Foreskin keratinocyte (primary cell): ENCODE measurements at places on chromosomes 2 and 18. TPM values are rescaled to one million over a fixed set of nuclear protein-coding genes. Genes with fewer than 3 reads are reported as not detected.

The NDUFV2 gene
- total RNA-seq, result 141 and 158 TPM in 2 replicates

The MARCHF4 gene
- total RNA-seq, result 13.2 and 16.7 TPM in 2 replicates

GRCh38 chr2:181995289-181995688 is 9.6 kb downstream of the PPP1R1C start:
- no peak for DNase-seq

DNA sequence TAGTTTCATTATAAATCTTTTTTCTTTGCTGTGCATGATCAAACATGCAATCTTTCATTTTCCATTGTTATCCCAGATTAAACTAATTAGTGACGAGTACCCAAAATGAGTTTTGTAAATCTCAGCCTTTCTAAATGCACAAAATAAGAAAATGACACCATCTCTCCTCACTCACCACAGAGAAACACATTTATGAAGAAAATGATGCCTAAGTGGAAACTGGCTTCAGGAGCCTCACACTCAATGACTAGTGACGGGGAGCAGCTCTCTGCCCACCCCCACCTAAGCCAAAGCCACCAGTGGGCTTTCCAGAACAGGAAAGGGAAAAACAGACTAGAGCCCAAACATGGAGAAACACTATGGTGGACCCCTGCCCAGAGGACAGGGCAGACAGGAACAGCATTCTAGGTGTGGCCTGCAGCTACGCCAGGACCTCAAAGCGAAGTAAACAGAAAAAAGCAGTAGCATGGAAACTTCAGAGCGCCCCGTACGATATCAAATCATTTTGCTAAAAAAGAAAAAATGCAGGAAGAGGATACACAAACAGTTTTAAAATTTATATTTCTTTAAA is 113.5 kb downstream of the RBMS1 start:
- no peak for DNase-seq

DNA sequence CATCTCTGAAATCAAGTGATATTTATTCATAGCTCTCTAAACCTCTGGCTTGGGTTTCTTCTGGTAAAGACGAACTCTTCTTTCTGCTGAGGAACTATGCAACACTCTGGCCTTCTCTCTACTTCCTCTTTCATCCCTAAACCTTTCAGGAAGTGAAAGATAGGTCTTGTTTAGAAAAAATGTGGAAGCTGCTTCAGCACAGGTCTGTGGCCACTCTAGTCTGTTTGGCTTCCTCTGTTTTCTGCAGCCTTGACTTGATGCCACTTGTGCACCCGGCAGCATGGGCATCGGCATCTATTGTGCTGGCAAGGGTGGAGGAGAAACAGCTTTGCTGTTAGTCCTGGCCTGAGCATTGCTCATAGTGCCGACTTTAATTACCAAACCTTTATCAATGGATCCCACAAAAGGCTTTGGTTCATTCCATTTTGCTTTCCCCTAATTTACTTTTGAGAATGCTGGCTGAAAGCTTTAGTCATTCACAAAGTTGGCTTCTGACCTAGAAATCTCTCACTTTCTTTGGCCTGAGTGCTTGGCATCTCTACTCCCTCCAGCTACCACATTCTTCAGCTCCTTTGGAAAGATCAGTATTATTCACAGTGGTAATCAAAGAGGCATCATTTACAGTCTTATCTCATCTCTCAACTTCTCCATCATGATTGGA is 32.0 kb upstream of the GPR39 start:
- DNase-seq, result no peak

DNA sequence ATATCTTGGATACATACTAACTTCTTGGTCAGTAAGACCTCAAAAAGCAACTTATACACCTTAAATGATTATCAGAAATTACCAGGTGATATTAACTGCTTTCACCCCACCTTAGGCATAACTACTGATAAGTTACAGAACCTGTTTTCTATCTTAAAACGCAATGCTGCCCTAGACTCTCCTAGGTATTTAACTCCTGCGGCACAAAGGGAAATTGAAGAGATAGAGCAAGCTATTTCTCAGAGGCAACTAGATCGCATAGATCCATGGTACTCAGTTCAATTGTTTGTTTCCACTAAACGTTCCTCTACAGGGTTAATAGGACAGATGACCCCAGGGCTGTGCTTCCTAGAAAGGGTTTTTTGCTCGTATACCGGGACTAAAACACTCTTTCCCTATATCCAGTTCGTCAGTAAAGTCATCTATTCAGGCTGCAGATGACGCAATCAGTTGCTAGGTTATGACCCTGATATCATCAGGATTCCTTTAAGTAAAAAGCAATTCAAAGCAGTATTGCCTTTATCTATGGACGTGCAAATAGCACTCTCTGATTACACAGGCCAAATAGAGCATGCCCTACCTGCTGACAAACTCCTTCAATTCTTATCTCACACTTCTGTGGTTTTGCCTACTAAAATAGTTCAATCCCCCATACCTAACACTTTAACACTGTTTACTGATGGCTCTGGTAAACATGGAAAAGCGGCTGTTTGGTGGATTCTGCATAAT is 62.3 kb upstream of the MYO3B start:
- DNase-seq, result no peak

DNA sequence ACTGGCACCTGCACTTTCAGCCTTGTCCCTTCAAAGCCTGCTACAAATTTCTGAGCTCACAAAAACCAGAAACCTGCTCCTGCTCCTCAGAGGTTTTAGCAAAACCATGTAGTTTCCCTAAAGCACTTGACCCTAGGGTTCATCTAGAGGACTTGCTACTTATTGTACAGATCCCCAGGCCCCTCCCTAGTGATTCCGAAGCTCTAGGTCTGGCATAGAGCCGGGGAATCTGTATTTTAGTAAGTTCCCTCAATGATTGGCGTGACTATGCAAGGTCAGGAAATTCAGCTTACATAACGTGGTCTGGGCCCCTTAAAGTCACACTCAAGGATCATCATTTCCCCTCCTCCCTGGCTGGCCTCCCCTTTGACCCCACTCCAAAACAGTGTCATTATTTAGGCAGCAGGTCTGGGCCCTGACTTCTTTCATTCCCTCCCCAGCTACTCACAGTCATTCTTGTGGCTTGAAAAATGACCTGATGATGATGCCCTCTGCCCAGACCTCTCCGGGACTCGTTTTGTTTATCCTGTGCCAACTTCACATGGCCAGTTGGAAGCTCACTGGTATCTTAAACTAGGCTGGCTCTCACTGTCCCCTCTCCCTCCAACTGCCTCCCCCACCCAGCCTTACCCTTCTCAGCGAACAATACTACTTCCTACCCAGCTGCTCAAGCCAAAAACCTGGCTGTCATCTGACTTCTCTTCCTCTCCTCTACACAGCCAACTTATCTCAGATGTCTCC is 36.0 kb downstream of the WDFY1 start:
- no peak for DNase-seq

- no peak for DNase-seq
Measured at GRCh38 chr18:71287268-71287667, 998.4 kb downstream of the SOCS6 start.

GRCh38 chr2:173734797-173735196 is 230.4 kb downstream of the SP3 start:
- no peak for DNase-seq
